M059J (cell line): ENCODE measurements at places on chromosomes 3 and 15. TPM values are rescaled to one million over a fixed set of nuclear protein-coding genes. Genes with fewer than 3 reads are reported as not detected.

STRIT1 gene
- not detected in 2 replicates for total RNA-seq

DPPA2 gene
- not detected in 2 replicates for total RNA-seq

P2RY12 gene
- total RNA-seq = not detected in 2 replicates

ESYT3 gene
- total RNA-seq = 0.15 and 0.52 TPM in 2 replicates

LOXL1 gene
- total RNA-seq = 120 and 189 TPM in 2 replicates

TMEM207 gene
- not detected in 2 replicates for total RNA-seq
